H4 (cell line): ENCODE measurements at places on chromosomes 6 and 20. TPM values are rescaled to one million over a fixed set of nuclear protein-coding genes. Genes with fewer than 3 reads are reported as not detected.

- DNase-seq: no peak
Observed at GRCh38 chr6:155264693-155265320, 994 bp downstream of the CLDN20 start.

DNA sequence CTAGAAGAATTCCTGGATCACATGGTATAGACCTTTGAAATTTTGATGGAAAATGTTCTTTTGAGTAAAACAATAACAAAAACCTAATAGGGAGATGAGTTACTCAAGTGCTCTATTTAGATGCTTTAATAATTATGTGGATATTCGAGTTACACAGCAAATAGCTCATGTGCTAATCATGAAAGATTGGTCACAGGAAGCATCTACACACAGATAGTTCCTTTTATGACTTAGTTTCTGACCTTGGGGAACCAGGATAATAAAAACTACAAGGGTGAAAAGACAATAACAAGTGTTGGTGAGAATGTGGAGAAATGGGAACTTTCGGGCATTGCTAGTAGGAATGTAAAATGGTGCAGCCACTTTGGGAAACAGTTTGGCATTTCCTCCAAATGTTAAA, 19.7 kb downstream of the UBE2V1 start:
- no peak for DNase-seq

GRCh38 chr6:35478259-35478658, 10.1 kb downstream of the RPL10A start:
- DNase-seq: no peak

- no peak for DNase-seq
Observed at GRCh38 chr6:55136916-55137315, 37.4 kb upstream of the HCRTR2 start.

GRCh38 chr6:163841733-163842132, 427.2 kb downstream of the QKI start:
- no peak for DNase-seq

GRCh38 chr6:1426416-1426815, 37.0 kb downstream of the FOXF2 start:
- no peak for DNase-seq

DNA sequence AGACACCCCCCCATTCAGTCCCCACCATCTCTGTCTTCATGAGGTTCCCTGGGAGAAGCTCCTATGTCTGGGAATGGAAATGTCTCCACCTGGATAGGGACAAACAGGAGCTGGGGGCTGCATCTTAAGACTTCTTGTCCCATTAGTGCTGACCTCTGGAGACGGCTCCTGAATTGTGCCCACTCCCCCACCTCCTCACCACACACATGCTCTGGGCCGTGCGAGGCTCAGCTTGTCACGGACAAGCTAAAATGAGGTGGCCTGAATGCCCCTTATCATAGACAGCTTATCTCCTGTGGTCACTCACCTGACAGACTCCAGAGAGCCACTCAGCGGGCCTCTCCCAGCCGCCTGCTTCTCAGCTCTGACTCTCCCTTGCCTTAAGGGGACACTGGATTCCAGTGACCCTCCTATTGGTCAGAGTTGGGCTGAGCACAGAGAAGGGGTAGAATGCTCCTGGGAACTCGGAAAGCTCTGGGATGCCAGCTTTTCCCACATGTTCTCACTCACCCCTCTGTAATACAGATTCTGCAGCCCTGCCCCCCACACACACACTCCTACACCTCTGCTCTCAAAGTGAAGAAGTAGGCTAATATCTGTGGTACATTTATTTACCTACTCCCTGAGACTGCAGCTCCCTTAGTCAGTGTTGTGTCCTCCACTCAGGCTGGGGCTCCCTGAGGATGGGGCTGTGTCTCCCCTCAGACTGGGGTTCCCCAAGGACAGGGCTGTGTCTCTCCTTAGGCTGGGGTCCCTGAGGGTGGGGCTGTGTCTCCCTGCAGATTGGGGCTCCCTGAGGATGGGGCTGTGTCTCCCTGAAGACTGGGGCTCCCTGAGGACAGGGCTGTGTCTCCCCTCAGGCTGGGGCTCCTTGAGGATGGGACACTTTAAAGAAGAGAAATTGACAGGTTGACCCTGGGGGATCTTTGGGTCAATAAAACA, 167.5 kb downstream of the VEGFA start:
- no peak for DNase-seq

DNA sequence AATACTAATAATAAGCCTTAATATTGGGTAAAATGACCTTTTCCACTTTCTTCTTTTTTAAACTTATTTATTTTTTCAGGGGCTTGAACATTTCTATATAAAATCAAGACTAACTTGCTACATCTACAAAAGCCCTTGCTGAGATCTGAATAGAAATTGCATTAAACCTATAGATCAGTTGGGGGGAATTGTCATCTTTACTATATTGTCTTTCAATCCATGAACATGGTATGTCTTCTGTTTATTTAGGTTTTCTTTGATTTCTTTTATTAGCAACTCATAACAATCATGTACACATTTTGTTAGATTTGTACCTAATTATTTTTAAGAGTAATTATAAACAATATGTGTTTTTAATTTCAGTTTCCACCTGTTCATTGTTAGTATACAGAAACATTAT, 96.4 kb upstream of the SLC22A23 start:
- no peak for DNase-seq

DNA sequence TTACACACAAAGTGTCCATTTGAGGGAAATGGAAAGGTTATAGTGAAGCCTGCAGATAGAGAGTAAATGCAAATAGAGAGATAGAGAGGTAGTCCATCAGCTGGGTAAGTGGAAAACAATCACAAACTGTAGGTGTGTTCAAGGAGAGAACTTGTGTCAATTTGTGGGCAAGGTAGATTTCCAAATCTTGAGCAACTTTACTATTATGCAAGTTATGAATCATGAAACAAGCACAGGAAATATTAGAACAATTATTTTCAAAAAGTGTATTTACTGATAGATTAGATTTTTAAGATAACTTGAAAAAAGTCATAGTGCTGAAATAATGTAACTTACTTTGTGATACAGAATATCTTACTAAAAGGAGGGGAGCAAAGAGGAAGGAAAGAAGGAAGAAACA, 792.9 kb downstream of the EYS start:
- no peak for DNase-seq

The CCDC170 gene
- not detected in 2 replicates for total RNA-seq

GRCh38 chr6:136763255-136763654, 29.0 kb downstream of the MAP3K5 start:
- no peak for DNase-seq

The TREM2 gene
- 0.27 TPM in 1 of 2 replicates, not detected in the other for total RNA-seq

The LGSN gene
- 0.23 TPM in 1 of 2 replicates, not detected in the other for total RNA-seq

DNA sequence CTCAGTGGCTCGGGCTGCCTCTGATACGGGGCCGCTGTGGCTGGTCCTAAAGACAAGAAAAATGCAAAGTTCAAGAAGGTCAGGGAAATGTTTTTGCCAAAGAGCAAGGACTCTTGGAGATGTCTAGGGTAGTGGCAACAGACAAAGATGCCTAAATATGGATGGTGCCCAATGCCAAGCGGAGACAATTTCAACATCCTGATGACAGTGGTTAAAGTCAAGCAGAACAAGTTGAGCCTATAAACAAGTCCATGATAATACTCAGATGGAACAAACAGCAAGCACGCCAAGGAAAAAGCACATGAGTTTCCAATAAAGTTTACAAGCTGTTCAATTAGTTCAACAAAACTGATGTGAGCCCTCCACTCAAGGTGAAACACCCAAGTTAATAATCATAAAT, 51.1 kb downstream of the SLC22A1 start:
- DNase-seq: no peak

- no peak for DNase-seq
Observed at GRCh38 chr20:51959066-51959542, 156.8 kb upstream of the SALL4 start.

The HEBP2 gene
- 8.5 and 10.7 TPM in 2 replicates for total RNA-seq

GRCh38 chr20:52105442-52106422, 85.8 kb downstream of the ZFP64 start:
- no peak for DNase-seq

GRCh38 chr6:147179809-147180208, 24.4 kb upstream of the STXBP5 start:
- no peak for DNase-seq

DNA sequence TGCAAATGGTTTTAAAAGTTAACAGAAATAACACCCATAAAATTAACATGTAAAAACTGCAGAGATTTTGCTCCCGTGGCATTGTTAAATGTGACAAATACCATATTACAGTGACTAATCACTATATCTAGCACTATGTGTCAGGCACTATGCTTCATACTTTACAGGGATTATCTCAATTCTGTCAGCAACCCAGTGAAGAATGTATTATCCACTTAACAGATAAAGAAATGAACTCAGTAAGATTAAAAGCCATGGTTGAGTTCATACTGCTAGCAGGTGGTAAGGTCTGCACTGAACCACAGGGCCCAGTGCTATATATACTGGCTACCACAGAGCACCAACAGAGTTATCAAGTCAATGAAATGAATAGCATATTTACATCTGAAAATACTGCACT, 65.4 kb downstream of the RWDD2A start:
- no peak for DNase-seq

DNA sequence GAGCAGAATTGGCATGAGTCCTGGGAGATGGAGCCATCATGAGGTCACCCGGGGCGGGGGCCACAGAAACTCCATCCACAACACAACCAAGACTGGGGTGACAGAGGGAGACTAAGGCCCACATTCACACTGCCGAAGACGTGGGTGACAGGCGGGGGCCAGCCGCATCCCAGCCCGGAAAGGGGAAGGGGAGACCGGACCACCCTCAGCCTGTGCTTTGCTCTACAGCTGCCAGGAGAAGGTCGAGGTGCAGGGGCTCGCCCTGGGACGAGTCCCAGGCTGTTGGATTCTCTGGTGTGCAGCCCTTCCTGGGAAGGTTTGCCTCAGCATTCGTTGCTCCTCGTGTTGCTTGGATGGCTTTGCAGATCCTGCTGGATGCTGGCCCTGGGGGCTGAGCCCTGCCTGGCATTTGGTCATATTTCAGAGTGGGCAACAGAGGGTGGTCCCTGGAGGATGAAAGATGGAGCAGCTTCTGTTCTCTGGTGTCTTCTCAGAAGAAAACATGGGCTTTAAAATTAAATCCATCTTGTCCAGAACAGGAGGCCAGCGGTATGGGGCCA, 328.9 kb downstream of the TAF4 start:
- DNase-seq: no peak

The MEP1A gene
- 0.08 TPM in 1 of 2 replicates, not detected in the other for total RNA-seq

- DNase-seq: peak; percentile 51
Observed at GRCh38 chr20:51660672-51661608, 107.2 kb downstream of the ATP9A start.

DNA sequence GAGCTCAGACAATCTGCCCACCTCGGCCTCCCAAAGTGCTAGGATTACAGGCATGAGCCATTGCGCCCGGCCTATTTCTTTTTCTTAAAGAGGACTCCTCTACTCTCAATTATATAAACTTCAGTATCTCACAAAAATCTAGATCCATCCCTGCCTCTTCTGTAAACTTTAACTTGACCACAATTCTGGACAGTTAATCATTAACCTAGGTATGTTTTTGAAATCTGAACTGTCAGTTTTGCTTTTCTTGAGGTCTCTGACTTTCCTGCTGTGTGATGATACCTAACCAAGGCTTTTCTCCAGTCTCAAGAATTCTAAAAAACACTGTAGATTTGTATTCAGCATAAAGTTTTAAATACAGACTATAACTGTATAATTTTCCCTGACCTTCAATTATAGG, 388.2 kb upstream of the SYNCRIP start:
- DNase-seq: no peak

GRCh38 chr20:52847029-52847660, 125.0 kb upstream of the TSHZ2 start:
- no peak for DNase-seq

The FRK gene
- total RNA-seq: 0.21 and 0.39 TPM in 2 replicates

DNA sequence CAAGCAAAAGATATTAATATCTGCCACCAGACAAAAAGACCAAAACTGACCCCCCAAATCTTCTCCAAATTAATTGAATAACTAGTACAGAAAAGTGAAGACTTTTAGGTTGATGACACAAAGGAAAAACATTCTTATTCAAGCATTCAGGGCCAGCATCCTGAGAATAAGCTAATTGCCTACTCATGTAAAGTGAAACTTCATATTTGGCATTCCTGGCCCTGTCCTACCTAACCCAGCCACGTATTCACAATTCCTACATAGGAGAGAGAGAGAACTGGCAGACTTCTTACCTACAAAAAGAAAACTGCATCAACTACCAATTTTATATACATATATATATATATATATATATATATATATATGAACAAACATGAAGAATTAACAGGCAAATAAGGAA, 4.9 kb upstream of the ASCC3 start:
- DNase-seq: no peak

DNA sequence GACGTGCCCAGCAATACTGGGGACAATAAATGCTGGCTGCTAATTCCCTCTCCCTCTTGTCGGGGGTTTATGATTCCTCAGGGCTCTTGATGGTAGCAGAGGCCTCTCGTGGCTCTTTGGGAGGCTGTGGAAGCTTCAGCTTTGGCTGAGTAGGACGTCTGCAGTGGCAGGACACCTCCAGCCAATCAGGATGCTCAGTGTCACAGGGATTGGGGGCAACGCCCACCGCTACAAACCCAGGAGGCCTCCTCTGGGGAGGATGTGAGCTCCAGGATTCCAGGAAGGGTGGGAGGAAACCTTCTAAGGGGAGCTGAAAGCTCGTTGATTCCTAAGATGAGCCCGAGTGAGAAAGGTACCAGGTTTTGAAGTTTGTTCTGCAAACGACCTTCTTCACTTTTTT, 19.4 kb downstream of the RSPO4 start:
- DNase-seq: no peak

GRCh38 chr6:54244430-54244829, 63.8 kb upstream of the TINAG start:
- DNase-seq: peak; percentile 20

The PBOV1 gene
- not detected in 2 replicates for total RNA-seq

DNA sequence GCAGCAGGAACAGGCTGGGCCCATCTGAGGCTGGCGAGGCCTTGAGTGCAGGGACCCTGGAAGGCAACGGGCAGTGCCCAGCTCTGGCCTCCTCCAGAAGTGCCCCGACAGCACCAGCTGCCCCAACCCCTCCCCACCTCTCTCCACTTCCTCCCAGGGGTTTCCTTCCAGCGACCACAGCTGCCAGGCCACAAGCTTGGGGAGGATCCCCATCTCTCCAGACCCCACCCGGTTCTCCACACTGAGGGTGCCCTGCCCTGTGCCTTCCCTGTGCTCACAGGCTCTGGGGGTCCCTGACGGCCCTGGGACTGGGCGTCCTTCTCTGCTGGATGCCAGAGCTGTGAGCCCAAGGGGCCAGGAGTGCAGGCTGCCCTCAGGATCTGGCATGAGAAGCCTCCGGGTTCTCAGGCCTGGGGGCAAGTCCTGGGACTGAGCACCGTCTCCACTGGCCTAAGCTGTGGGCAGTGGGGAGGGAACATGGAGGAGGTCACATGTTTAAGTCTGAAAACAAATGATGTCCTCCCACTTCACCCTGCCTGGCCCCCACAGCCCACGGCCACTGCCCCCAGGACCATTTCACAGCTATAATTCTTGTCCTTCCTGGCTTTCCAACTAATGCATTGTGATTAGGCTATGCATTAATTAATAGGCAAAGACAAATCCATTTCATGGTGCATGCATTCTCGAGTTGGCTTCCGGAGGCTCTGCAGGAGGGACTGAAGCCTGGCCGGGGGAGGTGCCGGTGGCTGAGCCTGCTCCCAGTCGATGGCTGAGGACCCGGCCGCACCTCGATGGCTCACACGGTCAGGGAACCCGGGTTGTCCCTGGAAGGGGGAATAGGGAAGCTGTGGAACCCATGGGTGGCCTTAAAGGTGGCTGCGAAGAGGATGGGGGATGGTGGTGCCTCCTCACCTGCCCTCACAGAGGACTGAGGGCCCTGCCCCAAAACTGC, 24.4 kb downstream of the BHLHE23 start:
- DNase-seq: no peak

The ZNF311 gene
- 1.2 and 3.0 TPM in 2 replicates for total RNA-seq
